ENCODE measurements at places on chromosomes 5 and 9.

GRCh38 chr9:93096131-93096802 lies at the start of gene CARD19:
TSS of gene CARD19 (plus strand) at chr9:93096217. CDS start at chr9:93096346, 129 bp downstream.
- peak; percentile 52 for DNase-seq

- DNase-seq, result no peak
Observed at GRCh38 chr9:117365438-117365837, 49.4 kb downstream of the ASTN2 start.

GRCh38 chr5:173495225-173495904 lies 121.1 kb downstream of the BOD1 start:
- no peak for DNase-seq

DNA sequence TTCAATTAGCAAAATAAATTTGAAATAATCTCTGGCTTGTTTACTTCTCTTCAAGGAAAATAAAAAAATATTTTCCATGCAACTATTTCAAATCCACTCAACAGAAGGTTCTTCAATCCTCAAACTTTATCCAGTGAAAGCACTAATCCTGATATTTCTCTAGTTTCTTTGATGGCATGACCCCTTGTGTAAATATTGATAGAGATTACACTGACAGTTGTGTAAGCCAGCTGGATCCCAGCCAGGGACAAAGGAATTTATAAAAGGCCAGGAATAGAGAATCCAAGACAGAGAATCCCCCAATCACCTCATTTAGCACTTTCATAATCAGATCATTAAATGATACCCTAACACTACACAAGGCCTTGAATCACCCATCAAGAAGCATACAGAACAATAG lies 135.2 kb downstream of the GNA14 start:
- no peak for DNase-seq

DNA sequence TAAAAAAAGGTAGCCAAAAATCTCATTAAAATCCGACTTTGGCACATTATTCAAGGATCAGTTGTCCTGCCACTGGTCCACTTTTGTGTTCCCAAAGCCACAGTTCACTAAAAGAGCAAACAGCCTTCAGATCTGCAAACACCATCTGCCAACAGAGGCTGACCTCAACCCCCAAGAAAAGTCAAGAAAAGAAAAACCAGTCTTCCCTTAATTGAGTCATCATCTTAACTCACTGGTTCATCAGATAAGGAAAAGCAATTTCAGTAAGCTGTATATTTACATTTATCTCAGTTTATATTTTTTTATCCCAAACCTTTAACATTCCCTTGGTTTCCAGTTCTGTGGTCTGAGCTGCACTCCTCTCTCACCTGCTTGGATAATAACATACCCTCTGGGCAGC lies 21.2 kb downstream of the RASEF start:
- DNase-seq, result no peak

DNA sequence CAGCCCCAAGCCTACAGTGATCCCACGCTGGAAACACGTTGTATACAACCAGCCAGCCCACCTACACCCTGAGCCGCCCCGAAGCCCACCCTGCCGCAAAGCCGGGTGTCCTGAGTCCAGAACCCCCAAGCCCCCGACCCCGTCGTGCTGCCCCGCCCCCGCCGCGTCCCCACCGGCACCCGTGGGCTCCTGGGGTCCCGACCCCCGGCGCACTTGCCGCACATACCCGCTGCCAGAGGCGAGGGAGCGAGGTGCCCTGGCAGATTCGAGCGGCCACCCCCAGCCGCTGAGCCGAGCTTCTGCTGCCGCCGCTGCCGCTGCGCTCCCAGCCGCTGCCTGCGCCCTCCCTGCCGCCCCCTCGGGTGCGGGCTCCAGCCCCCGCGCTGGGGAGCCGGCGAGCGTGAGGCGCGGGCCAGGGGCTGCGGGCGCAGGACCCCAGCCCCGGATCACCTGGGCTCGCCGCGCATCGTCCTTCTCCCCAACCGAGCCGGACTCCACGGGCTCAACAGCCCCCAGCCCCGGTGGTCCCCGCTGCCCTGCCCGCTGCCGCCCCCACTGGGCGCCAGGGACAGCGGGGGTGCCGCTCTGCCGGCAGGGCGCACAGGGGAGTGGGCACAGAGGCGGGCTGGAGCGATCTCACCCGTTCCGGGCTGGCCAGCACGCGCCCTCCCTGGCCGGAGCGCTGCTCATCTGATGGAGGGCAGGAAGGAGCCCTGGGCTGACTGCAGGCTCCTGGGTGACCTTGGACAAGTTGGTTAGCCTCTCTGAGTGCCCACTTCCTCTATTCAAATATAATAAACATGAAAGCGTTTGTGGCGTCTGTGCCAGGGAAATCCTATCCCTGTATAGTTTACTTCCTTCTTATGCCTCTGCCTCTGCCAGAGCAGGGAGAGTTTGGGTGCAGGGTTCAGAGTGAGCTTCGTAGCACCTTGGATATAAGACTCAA lies at the start of gene HTR4:
Gene HTR4, minus strand, starts transcription at position 692 of the 946 bp plus-strand sequence. CDS start 17,513 bp downstream, outside the sequence.
- no peak for DNase-seq

GRCh38 chr9:94135222-94135621 lies 51.0 kb downstream of the PTPDC1 start:
- no peak for DNase-seq
